T47D (cell line): ENCODE measurements at places on chromosomes 4 and X.

DNA sequence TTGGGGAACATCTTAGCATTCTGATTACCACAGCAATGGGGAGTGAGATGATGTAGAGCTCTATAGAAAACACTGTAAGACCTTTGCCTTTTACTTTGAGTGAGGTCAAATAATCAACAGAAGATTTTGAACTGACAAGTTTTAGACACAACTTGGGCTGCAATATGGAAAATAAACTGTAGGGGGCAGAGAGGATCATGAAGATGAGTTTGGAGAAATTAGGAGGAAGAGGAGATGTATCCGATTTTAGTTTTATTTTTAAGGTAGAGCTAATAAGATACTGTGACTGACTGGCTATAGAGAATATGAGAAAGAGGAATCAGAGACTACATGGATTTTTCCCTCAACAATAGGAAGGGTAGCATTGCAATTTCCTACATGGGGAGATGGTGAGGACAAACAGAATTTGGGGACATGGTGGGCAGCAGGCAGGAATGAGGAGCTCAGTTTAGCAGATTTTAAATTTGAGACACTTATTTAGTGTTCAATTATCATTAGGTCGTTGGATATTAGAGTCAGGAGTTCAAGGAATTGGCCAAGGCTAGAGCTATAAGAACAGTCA lies 563.1 kb downstream of the INPP4B start:
- no peak for DNase-seq

- DNase-seq: no peak
Observed at GRCh38 chrX:78064152-78064551, 39.9 kb upstream of the PGK1 start.

- DNase-seq: no peak
Observed at GRCh38 chr4:71006203-71006907, 12.9 kb downstream of the DCK start.

- DNase-seq: no peak
Observed at GRCh38 chr4:124722071-124722470, 9.5 kb upstream of the ANKRD50 start.

- no peak for DNase-seq
Observed at GRCh38 chr4:174023641-174024040, 259.8 kb downstream of the FBXO8 start.
